Right atrium auricular region (tissue), 2 donors: ENCODE measurements at places on chromosomes 3 and 15. TPM values are rescaled to one million over a fixed set of nuclear protein-coding genes. Genes with fewer than 3 reads are reported as not detected.
A peak's percentile ranks its signal among the peaks of the same experiment; 100 is the strongest.

DNA sequence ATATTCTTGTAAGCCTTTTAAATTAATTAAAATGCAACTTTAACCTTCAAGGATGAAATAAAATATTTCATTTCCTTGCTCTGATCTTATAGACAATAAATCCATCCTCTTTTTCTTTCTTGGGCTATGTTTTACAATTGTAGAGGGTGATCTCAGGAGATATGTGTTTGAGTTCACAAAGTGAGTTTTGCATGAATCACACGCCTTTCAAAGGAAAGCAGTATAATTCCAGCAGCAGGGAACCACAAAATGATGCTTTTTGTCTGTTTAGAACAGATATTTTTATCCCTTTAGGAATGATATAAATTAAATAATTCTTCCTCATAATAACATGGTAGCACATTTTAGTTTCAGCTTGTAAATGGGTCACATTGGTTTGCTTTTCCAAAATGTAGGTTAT lies 191.2 kb downstream of the SEMA6D start:
- no peaks in the 10 kb centered on the region for H3K36me3 ChIP-seq
- no peak overlapping the region for H3K4me3 ChIP-seq
- H3K4me1 ChIP-seq = no peaks in the 10 kb centered on the region

DNA sequence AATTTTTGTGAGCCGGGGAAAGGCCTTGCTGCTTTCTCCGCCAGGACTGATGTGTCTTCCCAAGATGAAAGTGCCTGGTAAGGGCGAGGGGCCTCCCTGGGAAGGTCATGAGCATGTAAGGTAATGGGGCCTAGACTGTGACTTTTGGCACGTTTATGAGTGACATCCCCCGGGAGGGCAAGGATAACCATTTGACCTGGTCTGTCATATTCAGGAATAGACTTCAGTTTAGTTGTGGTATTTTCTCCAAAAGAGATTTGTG lies 631 bp upstream of the CNBP start:
- peaks cover 53% of the 10 kb centered on the region for H3K4me1 ChIP-seq
- peak overlapping the region; percentile 98 for H3K4me3 ChIP-seq
- no peaks in the 10 kb centered on the region for H3K27me3 ChIP-seq
- peaks cover 7% of the 10 kb centered on the region for H3K36me3 ChIP-seq

DNA sequence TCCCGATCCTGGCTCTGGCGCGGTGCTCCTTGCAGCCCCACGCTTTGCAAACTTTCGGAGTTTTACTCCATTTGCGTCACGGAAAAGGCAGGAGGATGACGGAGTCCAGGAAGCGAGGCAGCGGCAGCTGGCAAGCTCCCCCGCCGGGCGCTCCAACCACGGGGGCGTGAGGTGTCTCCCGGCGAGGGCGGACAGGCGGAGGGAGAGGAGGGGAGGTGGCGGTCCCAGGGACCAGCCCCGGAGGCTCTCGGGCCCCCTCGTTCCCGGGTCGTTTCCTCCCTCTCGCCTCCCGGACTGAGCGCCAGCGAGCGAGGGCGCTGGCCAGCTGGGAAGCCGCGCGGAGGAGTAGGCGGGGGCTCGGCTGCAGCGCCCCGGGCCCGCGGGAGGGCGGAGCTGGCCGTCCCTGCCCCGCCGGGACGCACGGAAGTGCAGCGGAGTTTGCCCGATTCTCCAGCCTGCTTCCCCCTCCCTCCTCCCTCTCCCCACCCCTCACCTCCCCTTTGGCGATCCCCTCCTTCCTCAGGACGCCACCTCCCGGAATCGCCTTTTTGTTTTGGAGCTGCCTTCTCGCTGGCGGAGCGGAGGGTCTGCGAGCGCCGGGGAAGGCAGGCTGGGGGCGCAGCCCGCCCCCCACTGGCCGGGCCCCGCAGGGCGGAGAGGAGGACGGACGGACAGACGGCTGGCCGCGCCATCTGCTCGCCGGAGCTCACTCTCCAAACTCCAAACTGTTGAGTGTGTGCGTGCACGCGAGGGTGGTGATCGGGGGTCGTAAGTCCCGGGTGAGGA lies at the start of gene SNX33:
Gene SNX33, plus strand, starts transcription at position 543 of the 786 bp plus-strand sequence. CDS start 1,191 bp downstream, outside the sequence.
- peak within 1 kb of the TSS; percentile 69 for H3K4me3 ChIP-seq
- no peaks in the 10 kb centered on the region for H3K27me3 ChIP-seq
- H3K36me3 ChIP-seq = peaks cover 9% of the 10 kb centered on the region
- peak within 1 kb of the TSS; percentile 95 for H3K27ac ChIP-seq
- peak; percentile 86 for DNase-seq
- H3K4me1 ChIP-seq = no peaks in the 10 kb centered on the region

DNA sequence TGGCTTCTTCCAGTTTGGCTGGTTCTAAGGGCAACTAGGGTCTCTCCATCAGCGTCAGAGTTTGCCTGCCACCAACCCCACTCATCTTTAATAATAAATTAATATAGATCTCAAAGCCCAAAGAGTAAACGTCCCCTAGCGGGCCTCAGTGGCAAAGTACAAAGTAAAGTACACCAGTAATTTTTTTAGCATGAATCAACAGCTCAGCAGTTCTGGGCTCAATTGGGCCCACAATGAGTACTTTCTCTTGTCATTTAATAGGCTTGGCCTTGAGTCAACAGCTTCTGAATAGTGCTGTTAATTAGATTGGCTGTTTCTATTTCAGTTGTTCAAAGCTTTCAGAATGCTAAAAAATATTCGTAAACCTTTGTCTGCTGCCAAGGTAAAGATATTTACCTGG lies 89.0 kb upstream of the PFN2 start:
- H3K4me1 ChIP-seq = peaks cover 28% of the 10 kb centered on the region
- no peaks in the 10 kb centered on the region for H3K27me3 ChIP-seq
- no peak for DNase-seq
- no peak overlapping the region for H3K27ac ChIP-seq
- H3K4me3 ChIP-seq = no peak overlapping the region

GRCh38 chr15:69976366-69976994 lies 121.2 kb downstream of the TLE3 start:
- H3K4me1 ChIP-seq = no peaks in the 10 kb centered on the region
- no peaks in the 10 kb centered on the region for H3K36me3 ChIP-seq
- no peaks in the 10 kb centered on the region for H3K27me3 ChIP-seq
- H3K27ac ChIP-seq = no peak overlapping the region
- no peak overlapping the region for H3K4me3 ChIP-seq
- DNase-seq = no peak

GRCh38 chr15:70486451-70487386 lies 276.6 kb downstream of the UACA start:
- H3K36me3 ChIP-seq = no peaks in the 10 kb centered on the region
- no peaks in the 10 kb centered on the region for H3K27me3 ChIP-seq
- H3K4me1 ChIP-seq = no peaks in the 10 kb centered on the region
- H3K4me3 ChIP-seq = no peak overlapping the region

DNA sequence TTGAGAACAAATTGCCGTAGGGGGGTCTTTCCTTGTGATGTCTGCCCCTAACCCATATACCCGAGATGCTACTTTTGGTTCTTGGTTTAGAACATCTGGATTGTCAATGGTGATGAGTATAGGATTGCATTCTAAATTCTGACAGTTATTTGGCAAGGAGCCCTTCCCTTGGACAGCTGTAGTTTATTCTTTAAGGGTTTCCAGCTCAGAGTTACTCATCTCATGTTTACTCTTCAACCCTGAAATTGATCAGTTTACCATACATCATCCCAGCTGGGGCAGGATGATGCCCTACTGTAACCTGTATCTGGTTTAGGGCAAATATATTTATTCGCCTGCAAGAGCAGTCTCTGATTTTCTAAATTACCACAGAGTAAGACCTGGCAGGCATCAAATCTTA lies 85.7 kb upstream of the XCR1 start:
- H3K27me3 ChIP-seq = no peaks in the 10 kb centered on the region
- H3K36me3 ChIP-seq = no peaks in the 10 kb centered on the region
- DNase-seq = no peak
- H3K27ac ChIP-seq = no peak overlapping the region
- H3K4me3 ChIP-seq = no peak overlapping the region

GRCh38 chr15:67834581-67835296 lies 5.1 kb downstream of the RNU6-1 start:
- H3K4me1 ChIP-seq = peaks cover 59% of the 10 kb centered on the region
- peak overlapping the region; percentile 48 for H3K4me3 ChIP-seq
- no peak for DNase-seq
- no peak overlapping the region for H3K27ac ChIP-seq
- peaks cover 54% of the 10 kb centered on the region for H3K27me3 ChIP-seq

DNA sequence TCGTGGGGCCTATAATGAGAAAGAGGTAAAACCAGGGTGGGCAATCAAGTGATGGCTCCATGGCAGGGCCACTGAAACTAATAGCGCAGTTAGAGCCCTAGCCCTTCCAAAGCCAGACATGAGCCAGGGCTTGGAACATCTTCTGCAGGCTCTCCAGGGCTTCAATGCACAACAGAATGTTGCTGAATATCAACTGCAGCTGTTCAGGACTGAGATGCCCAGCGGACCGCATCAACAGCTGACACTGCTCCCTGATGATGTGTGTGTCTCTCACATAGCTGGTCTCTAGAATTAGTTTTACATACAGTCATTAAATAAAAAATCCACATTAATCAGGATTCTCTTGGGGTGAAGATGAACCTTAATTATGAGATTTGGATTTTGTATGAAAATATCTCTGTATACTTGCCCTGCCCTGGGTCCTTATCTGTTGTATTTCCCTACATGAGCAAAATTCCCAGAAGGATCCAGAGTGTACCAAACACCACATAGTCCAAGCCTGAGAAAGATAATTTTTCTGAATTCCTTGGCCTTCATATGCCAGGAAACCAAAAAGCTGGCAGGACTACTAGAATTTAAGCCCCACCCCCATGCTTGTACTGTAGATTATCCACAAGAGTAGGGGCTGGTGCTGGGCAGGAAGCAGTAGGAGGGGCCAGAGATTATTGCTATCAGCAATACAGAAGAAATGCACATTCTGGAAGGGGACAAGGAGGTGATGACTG lies 7.7 kb upstream of the GOLGB1 start:
- no peaks in the 10 kb centered on the region for H3K27me3 ChIP-seq
- H3K4me1 ChIP-seq = no peaks in the 10 kb centered on the region
- no peak for DNase-seq
- H3K4me3 ChIP-seq = no peak overlapping the region

DNA sequence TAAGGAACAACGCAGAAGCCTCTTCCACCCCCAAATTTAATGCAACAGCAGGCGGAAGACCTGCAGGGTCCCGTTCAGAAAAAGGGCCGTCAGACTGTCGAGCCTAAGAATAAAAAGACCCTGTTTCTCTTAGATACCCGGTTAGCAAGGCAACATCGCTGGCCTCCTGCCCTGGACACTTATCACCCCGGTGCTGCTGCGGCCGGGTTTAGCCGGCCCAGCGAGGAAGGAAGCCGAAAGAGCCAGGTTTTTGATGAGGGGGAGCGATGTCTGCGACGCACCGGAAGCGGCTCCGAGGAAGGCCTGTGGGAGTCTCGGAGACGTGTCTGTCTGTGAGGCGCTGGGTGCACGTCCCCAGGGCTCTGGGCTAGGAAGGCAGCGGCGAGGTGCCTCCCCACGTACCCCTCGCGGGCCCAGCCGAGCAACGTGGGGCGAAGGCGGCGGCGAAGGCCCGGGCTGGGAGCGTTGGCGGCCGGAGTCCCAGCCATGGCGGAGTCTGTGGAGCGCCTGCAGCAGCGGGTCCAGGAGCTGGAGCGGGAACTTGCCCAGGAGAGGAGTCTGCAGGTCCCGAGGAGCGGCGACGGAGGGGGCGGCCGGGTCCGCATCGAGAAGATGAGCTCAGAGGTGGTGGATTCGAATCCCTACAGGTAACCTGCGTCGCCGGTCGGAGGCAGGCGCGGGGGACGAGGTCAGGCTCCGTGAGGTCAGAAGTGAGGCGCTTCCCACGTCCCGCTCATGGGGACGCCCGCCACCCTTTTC lies at the start of gene UBA5:
Gene UBA5, plus strand, starts transcription at position 278 of the 759 bp plus-strand sequence. Its CDS starts 209 bp downstream, at position 487.
- peak within 1 kb of the TSS; percentile 96 for H3K27ac ChIP-seq
- no peaks in the 10 kb centered on the region for H3K27me3 ChIP-seq
- H3K36me3 ChIP-seq = no peaks in the 10 kb centered on the region
- peak; percentile 74 for DNase-seq
- H3K4me1 ChIP-seq = no peaks in the 10 kb centered on the region
- peak within 1 kb of the TSS; percentile 94 for H3K4me3 ChIP-seq

DNA sequence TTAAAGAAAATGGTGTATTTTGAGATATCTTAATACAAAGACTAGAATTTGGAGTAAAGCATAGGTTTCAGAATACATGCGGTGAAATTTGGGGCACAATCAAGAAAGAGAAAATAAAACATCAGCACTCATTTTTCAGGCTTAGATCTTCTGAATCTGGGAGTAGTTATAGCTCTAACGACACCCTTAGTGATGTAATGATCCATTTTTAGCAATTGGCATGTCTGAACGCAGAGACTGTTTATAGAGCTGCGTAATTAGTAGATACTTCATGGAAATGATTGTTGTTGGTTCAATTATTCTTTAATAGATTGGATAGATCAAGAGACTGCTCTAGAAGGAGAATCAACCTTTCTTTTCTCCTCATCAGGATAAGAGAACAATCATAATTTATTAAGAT lies 47.5 kb upstream of the SNRK start:
- no peaks in the 10 kb centered on the region for H3K4me1 ChIP-seq
- H3K4me3 ChIP-seq = no peak overlapping the region
- no peak for DNase-seq

GRCh38 chr15:48475600-48476395 lies 144.6 kb downstream of the DUT start:
- no peaks in the 10 kb centered on the region for H3K4me1 ChIP-seq
- no peak overlapping the region for H3K4me3 ChIP-seq
- H3K27ac ChIP-seq = no peak overlapping the region
- DNase-seq = no peak

DNA sequence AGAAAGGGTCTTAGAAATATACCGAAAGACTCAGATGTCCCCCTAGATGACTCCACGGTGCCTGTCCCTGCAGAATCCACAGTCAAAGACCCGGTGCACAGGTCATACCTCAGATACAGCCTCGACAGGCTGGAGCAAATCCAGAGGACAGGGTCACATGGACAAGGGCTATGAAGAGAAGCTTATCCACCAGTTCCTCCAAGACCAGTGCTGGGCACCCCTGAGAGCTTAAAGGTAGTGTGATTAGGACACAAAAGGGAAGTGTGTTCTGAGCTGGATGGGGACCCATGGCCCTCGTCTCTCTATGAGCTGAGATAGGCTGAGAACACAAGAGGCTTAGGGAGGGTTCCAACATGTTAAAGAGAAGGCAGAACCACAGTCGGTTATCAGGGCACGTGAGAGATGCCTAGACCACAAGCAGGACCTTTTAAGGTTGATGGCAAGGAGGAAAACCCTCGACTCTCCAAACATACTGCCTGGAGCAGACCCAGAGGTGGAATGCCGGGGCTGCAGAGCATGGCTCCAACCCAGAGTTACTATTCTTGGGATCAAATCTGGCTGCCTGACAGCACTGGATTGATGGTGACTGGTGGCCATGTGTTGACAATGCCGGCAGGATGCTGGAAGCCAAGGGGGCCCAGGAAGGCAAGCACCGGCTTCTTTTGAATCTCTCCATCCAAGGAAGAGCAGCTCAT lies 46.9 kb downstream of the ADCY5 start:
- peak overlapping the region; percentile 91 for H3K27ac ChIP-seq
- peak; percentile 69 for DNase-seq
- H3K4me1 ChIP-seq = no peaks in the 10 kb centered on the region
- peak overlapping the region; percentile 24 for H3K4me3 ChIP-seq
- H3K27me3 ChIP-seq = no peaks in the 10 kb centered on the region
- no peaks in the 10 kb centered on the region for H3K36me3 ChIP-seq

GRCh38 chr15:60713119-60714084 lies 234.5 kb upstream of the ICE2 start:
- no peaks in the 10 kb centered on the region for H3K36me3 ChIP-seq
- no peaks in the 10 kb centered on the region for H3K27me3 ChIP-seq
- peak overlapping the region; percentile 33 for H3K27ac ChIP-seq
- DNase-seq = no peak

CASR gene
- total RNA-seq = not detected

MST1R gene
- total RNA-seq = 1.2 TPM

GASK1A gene
- 2.1 TPM for total RNA-seq

DLL4 gene
- 9.8 TPM for total RNA-seq

SCG5 gene
- total RNA-seq = 0.90 TPM
